ENCODE measurements at places on chromosomes 2 and 18. TPM values are rescaled to one million over a fixed set of nuclear protein-coding genes. Genes with fewer than 3 reads are reported as not detected.

SLC9A4 gene
- total RNA-seq: not detected

MRO gene
- total RNA-seq: not detected

RGPD6 gene
- 41.1 TPM for total RNA-seq

ARPC2 gene
- total RNA-seq: 523 TPM

ALPG gene
- not detected for total RNA-seq

MDH1B gene
- 1.8 TPM for total RNA-seq

TSPYL6 gene
- total RNA-seq: not detected

HOXD4 gene
- total RNA-seq: not detected

CCDC141 gene
- not detected for total RNA-seq

CXCR4 gene
- not detected for total RNA-seq

ACVR1C gene
- total RNA-seq: 0.83 TPM

ANKRD30BL gene
- not detected for total RNA-seq

NEUROD1 gene
- not detected for total RNA-seq

BCL11A gene
- 12.7 TPM for total RNA-seq

RBKS gene
- total RNA-seq: 1.1 TPM

ACADL gene
- total RNA-seq: 0.50 TPM

NTSR2 gene
- total RNA-seq: not detected

GRHL1 gene
- total RNA-seq: 6.0 TPM

All from mammary epithelial cell (primary cell).